Non-pigmented ciliary epithelial cell (primary cell): ENCODE measurements at places on chromosomes 13 and 19.

DNA sequence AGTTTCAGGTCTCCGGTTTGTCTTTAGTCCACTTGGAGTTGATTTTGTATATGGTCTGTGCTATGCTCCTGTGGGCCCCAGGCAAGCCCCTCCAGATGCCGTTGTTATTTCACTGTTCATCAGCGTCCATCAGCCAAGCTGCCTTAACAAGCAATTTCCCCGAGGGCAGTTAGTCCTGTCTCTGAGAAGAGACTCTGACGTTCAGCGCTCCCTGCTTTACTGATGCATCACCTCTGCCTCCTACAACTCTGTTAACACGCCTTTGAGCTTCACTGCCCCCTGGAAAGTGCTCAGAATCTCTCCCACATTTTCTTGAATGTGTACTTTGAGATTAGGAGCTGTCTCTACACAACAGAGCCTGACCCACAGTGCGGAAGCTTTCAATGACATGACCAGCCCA, 41.8 kb upstream of the UBAC2 start:
- no peak for DNase-seq

DNA sequence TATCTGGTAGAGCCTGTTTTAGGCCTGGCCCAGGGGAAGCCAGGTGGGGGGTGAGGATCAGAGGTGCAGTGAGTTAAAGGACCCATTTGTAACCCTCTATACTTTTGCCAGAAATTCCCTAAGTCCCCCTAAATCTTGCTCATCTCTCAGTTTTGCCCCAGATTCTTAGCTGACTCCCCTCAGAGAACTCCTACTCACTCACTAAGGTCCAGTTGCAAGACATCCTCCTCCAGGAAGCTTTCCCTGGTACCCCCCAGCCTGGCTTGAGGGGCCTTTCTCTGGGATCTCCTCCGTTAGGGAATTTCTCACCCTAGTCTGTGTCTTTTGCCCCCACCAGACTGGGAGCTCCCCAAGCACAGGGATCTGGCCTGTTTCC, 1.9 kb downstream of the TSKS start:
- no peak for DNase-seq

DNA sequence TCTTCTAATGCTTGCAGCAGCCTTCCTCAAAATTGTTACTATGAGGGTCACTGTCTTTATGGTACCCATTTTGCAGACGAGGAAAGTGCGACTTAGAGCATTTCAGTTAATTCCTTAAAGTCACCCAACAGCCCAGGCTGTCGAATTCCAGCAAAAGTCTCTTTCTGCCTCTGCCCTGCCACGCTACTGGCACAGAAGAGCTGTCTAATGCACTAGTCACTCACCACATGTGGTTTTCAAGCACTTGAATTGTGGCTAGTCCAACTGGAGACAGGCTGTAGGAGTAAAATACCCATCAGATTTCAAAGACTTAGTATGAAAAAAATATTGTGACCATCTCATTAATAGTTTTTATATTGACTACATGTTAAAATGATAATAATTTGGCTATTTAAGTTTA, 1.7 kb downstream of the FPR1 start:
- no peak for DNase-seq

DNA sequence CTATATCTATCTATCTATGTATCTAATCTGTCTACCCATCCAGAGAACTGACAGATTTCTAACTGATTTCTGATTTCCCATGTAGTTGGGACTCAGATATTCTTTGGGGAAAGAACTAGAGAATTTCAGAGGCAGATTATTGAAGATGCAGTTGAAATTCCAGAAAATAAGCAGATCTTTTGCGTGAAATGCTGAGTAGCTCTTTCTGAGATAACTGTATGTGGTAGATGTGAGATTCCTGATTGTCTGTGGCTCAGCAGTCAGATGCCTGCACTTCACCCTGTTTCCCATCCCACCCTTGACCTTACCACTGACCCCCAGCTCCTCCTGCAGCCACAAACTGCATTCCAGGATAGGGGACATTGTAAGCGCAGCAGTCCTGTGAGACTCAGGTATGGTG, 61.5 kb downstream of the DGKH start:
- DNase-seq = no peak

DNA sequence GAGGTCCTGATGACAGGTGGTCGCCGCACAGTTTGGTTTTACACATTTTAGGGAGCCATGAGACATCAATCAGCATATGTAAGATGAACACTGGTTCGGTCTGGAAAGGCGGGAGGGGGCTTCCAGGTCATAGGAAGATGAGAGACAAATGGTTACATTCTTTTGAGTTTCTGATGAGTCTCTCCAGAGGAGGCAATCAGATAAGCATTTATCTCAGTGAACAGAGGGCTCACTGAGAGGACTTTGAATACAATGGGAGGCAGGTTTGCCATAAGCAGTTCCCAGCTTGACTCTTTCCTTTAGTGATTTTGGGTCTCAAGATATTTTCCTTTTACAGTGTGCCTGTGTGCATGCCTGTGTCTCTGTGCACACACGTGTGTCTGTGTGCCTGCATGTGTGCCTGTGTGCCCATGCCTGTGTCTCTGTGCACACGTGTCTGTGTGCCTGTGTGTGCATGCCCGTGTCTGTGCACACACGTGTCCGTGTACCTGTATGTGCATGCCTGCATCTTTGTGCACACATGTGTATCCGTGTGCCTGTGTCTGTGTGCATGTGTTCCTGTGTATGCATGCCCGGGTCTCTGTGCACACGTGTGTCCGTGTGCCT, 35.5 kb upstream of the TMEM255B start:
- no peak for DNase-seq

DNA sequence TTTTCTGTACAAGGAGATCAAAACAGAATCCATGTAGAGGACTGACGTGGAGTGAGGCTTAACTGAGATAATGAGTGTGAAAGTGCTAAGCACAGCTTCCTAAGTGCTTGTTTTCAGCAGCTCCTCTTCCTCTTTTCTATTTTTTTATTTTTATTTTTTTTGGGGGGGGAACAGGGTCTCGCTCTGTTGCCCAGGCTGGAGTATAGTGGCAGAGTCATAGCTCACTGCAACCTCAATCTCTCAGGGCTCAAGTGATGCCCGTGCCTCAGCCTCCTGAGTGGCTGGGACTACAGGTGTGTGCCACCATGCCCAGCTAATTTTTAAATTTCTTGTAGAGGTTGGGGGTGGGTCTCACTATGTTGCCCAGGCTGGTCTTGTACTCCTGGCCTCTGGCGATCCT, 5.6 kb upstream of the FOSB start:
- no peak for DNase-seq

GRCh38 chr13:113116871-113117271, 5.7 kb upstream of the F10 start:
- DNase-seq = no peak

DNA sequence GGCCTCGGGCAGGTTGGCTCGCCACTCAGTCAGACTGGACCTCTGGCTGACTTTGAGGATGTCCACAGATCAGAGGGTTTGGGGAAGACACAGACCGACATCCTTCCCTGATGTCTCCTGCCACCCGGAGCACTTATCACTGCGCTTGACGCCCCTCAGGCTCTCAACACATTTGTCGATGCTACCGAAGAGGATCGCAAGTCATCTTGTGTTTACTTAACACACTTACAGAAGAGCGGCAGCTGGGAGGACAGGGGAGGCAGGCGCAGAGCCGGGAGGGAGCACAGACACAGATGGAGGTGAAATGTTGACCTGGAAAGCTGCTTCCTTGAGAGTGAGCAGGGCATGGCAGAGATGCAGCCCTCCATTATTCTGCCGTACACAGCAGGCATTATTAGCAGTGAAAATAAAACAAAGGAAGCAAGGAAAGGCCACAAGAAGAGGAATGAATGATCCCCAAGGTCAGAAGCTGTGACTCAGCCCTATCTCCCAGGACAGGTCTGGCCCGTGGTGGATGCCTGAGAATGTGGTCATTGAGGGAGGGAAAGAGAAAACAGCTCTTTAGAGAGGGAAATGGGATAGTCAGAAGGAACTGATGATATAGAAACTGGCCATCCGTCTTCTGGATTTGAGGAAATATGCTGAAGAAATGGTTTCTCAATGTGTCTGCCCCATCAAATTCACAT, 549.5 kb upstream of the ARGLU1 start:
- DNase-seq = no peak

DNA sequence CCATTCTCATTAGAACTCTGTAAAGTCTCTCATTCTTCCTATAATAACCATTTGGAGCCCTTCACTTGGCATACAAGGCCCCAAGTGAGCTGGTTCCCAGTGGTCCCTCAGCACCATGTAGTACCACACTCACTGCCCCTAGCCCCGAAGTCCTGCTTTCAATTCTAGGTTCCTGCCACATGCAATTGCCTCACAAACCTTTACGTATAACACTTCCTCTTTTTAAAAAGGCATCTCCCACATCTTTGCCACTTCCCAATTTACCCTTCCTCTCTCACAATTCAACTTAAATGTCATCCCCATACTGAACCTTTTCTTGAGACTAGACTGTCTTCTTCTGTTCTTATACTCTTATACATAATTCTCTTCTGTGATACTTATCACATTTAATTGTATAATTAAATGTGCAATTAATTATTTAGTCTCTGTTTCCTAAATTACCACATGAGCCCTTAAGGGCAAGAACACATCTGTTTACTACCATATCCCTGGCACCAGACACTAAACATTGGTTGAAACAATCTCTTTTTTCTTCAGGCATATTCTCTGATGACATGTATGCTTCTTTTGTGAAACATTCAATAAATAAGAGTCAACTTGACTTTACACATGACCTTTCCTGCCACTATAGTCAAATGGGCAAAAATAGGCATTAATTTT, 304.0 kb downstream of the SPRY2 start:
- DNase-seq = no peak

- no peak for DNase-seq
Measured at GRCh38 chr19:8663920-8664670, 33.7 kb downstream of the NFILZ start.

DNA sequence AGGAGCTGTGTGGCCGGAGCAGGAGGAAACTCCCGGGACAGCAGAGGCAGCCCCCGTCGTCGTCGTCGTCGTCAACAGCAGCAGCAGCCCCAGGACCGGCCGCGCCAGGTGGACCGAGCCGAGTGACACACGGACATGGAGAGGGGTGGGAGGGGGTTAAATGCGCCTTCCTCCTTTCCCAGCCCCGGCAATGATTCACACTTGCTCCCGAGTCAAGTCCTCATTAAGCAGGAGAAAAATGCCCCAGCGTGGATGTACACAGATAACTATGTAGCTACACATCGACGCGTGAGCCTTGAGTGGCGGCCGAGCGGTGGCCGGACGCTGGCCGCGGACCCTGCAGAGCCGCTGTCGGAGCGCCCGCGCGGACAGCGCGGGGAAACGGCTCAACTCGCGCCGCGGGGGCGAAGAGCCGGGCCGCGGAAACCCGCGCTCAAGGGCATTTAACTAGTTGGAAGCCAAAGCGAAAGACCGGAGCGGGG, 645 bp downstream of the UBL3 start:
- DNase-seq = no peak

DNA sequence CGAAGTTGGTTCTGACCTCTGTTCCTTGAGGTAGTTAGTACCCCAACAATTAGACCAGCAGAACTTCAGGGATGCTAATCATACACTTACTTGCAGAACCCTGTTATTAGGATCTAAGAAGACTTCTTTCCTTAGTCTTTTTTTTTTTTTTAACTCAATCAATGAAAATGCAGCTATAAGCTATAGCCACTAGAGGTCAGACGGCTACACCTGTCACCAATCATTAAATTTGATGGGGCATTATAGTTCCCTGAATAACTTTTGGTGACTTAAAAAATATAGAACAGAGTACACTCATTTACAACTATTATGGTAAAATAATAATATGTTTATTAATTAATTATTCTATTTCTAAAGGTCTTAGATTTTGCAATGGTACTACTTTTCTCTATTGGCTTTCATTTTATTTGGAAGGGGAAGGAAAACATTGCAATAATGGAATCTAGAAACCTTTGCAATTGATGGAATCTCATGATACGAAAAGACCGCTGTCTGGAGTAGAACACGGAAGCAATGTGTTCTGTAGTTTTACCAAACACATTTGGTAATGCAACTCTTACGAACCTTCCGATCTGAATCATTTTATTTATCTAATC, 483.2 kb downstream of the DIAPH3 start:
- DNase-seq = no peak

GRCh38 chr13:46332772-46333171, 54.3 kb downstream of the RUBCNL start:
- no peak for DNase-seq

GRCh38 chr19:48722196-48722708, 2.7 kb upstream of the MAMSTR start:
- DNase-seq = no peak

- no peak for DNase-seq
Measured at GRCh38 chr13:111971891-111972780, 94.8 kb upstream of the SOX1 start.
